ENCODE measurements at places on chromosomes 12 and 14.

- peaks cover 13% of the 10 kb centered on the region for H3K4me1 ChIP-seq
- no peak for DNase-seq
- no peaks in the 10 kb centered on the region for H3K36me3 ChIP-seq
Measured at GRCh38 chr14:70595443-70596185, 4.8 kb downstream of the MED6 start.

GRCh38 chr14:24102357-24103048 is 8.4 kb downstream of the PCK2 start:
- H3K4me1 ChIP-seq, result no peaks in the 10 kb centered on the region
- no peak overlapping the region for H3K4me3 ChIP-seq
- no peak overlapping the region for H3K27ac ChIP-seq
- DNase-seq, result no peak
- H3K27me3 ChIP-seq, result no peaks in the 10 kb centered on the region

- H3K4me3 ChIP-seq, result peak within 1 kb of the TSS; percentile 66
- peaks cover 36% of the 10 kb centered on the region for H3K4me1 ChIP-seq
- H3K27ac ChIP-seq, result peak within 1 kb of the TSS; percentile 92
- DNase-seq, result peak; percentile 75
Measured at GRCh38 chr14:64465191-64465822, at the start of gene AKAP5. TSS of gene AKAP5 (plus strand) at chr14:64465499. CDS start at chr14:64468395, 2,896 bp downstream.

DNA sequence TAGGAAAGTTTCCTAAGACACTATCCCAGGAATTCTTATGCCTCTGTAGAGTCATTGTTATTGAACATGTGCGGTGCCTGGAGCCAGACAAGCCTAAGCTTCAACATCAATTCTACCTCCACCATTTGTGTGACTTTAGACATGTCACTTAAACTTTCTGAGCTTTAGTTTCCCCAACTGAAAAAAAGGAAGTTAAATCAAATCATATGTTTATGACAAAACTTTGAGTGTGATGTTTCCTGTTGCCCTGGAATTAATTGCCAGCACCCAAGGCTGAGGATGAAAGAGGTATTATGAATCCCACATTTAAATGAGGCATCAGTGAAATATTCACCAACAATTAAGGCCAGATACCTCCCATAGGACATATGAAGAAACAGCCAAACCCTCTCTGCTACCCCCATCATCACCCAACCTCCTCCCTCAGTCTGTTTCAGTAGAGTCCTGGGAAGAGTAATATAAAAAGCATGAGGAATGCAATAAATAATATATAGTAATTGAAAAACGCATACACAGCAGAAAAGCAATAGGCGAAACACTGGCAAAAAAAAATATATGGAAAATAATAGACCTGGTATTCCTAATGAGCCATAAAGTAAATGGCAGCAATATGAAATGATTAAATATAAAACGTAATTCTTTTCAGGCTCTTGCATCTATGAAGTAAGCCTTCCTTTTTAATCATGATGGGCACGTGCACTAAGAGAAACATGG is 182.0 kb upstream of the DCN start:
- no peaks in the 10 kb centered on the region for H3K4me1 ChIP-seq
- no peaks in the 10 kb centered on the region for H3K36me3 ChIP-seq
- no peaks in the 10 kb centered on the region for H3K27me3 ChIP-seq
- no peak overlapping the region for H3K4me3 ChIP-seq
- no peak overlapping the region for H3K27ac ChIP-seq

GRCh38 chr14:68687746-68688145 is 105.1 kb downstream of the ZFP36L1 start:
- no peak overlapping the region for H3K4me3 ChIP-seq
- H3K36me3 ChIP-seq, result no peaks in the 10 kb centered on the region
- no peak for DNase-seq
- H3K27ac ChIP-seq, result no peak overlapping the region

GRCh38 chr12:3685830-3686229 is 67.1 kb downstream of the CRACR2A start:
- no peak overlapping the region for H3K27ac ChIP-seq
- H3K27me3 ChIP-seq, result no peaks in the 10 kb centered on the region
- no peak for DNase-seq
- H3K36me3 ChIP-seq, result no peaks in the 10 kb centered on the region

DNA sequence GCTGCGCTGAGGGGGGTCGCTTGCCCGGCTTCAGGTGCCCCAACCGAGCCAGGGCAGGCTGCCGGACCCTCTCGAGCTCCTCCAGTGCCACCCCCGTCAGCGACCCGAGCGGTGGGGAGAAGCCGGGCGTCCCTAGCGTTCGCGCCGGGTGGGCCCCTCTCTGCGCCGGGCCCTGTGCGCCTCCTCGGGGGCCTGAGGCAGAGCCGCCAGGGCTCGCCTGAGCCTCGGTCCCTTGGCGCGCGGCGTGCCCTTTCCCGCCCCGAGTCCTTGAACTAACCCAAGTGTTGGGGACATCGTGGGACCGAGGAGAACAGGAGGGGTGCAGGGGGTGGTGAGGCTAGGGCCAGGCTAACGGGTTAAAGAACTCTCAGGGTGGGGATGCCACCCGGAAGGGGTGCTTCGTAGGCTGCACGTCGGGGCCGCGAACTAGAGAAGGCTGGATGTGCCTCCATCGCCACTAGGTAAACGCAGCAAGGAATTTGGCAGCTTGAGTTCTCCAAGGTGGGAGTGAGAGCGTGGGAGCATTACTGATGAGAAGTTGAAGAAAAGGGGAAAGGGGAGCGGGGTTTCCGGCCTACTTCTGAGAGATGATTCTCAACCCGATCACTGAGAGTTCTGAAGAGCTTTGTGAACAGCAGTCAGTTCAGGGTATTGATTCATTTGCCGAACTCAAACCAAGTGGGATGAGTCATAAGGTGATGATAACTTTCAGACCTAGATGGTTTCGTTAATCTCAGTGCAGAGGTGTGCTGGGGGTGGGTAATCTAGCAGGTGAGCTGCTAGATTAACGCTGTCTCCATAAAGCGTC is 618 bp downstream of the RNF34 start:
- H3K27ac ChIP-seq, result peak overlapping the region; percentile 97
- H3K4me1 ChIP-seq, result peaks cover 23% of the 10 kb centered on the region
- no peaks in the 10 kb centered on the region for H3K27me3 ChIP-seq

DNA sequence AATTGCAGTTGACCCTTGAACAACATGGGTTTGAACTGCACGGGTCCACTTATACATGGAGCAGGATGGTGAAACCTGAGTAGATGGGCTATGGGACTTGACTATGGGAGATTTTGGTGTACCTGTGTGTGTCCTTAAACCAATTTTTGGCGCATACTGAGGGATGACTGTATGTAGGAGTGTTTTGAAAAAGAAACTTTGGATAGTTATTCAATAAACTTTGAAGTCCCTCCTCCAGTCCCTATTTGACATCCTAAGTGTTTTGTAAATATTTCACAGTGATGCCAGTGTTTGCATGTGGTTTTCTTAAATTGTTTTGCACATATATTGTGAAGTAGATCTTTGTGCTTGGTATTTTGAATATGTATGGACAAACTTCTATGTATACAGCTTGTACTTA is 12.4 kb downstream of the KTN1 start:
- H3K27me3 ChIP-seq, result no peaks in the 10 kb centered on the region
- H3K4me1 ChIP-seq, result peaks cover 33% of the 10 kb centered on the region
- H3K36me3 ChIP-seq, result no peaks in the 10 kb centered on the region
- DNase-seq, result no peak

GRCh38 chr12:103816663-103817062 is 24.4 kb downstream of the NT5DC3 start:
- no peak overlapping the region for H3K4me3 ChIP-seq
- H3K27me3 ChIP-seq, result no peaks in the 10 kb centered on the region
- no peaks in the 10 kb centered on the region for H3K36me3 ChIP-seq
- no peak overlapping the region for H3K27ac ChIP-seq
- peaks cover 8% of the 10 kb centered on the region for H3K4me1 ChIP-seq

DNA sequence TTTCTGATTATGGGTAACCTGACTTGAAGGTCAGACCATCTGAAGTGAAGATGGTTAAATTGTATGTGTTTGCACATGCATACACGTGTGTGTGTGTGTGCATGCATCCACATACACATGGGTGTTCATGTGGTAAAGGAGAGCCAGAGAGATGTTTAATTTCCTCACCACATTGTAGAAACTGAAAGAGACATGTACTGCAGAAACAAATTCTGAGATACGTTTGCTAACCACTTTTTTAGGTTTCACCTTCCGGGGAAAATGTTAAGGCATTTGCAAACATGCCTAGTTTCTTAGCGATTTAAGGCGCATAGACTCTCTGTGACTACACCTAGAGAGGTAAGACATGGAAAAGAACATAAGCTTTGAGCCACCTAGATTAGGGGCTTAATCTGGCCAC is 362.9 kb downstream of the RAD51B start:
- H3K36me3 ChIP-seq, result no peaks in the 10 kb centered on the region
- peaks cover 41% of the 10 kb centered on the region for H3K4me1 ChIP-seq
- H3K4me3 ChIP-seq, result no peak overlapping the region
- no peak overlapping the region for H3K27ac ChIP-seq

GRCh38 chr12:108582509-108582908 is 15.4 kb downstream of the TMEM119 start:
- no peak overlapping the region for H3K4me3 ChIP-seq
- H3K27me3 ChIP-seq, result no peaks in the 10 kb centered on the region

GRCh38 chr12:56151672-56152131 is 685 bp upstream of the MYL6B start:
- H3K4me3 ChIP-seq, result peak overlapping the region; percentile 50
- peak overlapping the region; percentile 92 for H3K27ac ChIP-seq
- no peaks in the 10 kb centered on the region for H3K36me3 ChIP-seq
- DNase-seq, result peak; percentile 81
- no peaks in the 10 kb centered on the region for H3K27me3 ChIP-seq

- no peaks in the 10 kb centered on the region for H3K4me1 ChIP-seq
- H3K4me3 ChIP-seq, result no peak overlapping the region
- H3K36me3 ChIP-seq, result no peaks in the 10 kb centered on the region
- H3K27ac ChIP-seq, result no peak overlapping the region
- no peaks in the 10 kb centered on the region for H3K27me3 ChIP-seq
Measured at GRCh38 chr14:104512061-104512460, 67.5 kb upstream of the C14orf180 start.

DNA sequence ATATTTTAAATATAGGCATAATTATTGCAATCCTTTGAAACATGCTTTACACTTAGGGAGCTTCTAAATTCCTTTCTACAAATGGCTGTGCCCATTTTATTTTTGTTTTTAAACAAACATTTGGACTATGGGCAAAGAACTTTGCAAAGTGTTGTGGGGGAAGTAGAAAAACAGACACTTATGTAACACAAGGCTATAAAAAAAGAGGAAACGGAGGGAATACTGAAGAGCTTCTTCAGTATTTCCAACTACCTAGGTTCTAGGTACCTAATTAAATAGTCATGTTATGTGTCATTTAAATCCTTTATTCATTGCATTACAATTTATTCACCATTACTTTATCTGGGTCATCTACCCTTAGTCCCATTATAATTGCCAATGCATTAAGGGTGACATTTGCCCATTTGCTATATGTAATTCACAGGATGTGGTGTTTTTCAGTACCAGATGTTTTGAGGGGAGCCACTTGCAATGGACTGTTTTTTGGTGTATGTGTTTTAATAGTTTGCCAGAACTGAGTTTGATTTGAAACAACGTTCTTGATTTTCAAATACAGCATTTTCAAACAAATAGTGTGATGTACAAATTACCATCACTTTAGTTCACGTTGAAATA is 1.5 kb upstream of the MSRB3 start:
- H3K36me3 ChIP-seq, result no peaks in the 10 kb centered on the region
- no peak for DNase-seq
- H3K27ac ChIP-seq, result no peak overlapping the region
- peaks cover 41% of the 10 kb centered on the region for H3K27me3 ChIP-seq

DNA sequence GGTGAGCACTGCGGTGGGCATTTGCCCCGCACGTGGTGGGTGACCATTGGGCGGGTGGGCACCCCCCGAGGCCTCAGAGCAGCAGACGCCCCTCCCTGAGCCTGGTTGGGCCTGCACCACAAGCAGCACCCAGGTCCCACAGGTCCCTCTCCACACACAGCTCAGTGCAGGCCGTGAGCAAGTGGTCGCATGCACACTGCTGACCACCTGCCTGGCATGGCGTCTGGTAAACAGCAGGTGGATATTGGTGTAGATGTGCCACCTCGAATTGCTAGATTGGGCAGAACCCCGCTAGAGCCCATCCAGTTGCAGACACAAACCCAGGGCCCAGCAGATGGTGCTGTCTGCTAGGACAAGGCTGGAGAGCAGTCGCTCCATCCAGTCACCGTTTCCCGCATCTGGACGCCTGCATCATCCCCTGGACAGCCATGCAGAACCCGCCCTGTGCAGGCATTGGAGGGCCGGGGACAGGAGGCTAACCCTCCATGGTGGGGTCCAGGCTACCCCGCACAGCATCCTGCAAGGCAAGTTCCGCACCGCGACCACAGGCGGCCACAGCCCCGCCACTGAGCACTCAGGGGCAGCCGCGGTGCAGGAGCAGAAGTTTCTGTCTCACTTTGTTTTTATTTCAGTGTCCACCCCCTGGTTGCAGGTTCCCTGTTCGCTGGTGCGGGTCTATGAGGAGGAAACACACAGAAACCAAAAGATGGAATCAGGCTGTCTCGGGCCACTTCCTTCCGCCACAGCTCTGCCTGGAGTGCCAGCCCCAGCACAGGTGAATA is 45.6 kb upstream of the RIMBP2 start:
- H3K4me1 ChIP-seq, result no peaks in the 10 kb centered on the region
- H3K4me3 ChIP-seq, result no peak overlapping the region
- no peaks in the 10 kb centered on the region for H3K36me3 ChIP-seq
- peaks cover 11% of the 10 kb centered on the region for H3K27me3 ChIP-seq
- DNase-seq, result peak; percentile 26

Measured in transverse colon (tissue), 4 donors.